ENCODE measurements at places on chromosomes 2 and 18.

DNA sequence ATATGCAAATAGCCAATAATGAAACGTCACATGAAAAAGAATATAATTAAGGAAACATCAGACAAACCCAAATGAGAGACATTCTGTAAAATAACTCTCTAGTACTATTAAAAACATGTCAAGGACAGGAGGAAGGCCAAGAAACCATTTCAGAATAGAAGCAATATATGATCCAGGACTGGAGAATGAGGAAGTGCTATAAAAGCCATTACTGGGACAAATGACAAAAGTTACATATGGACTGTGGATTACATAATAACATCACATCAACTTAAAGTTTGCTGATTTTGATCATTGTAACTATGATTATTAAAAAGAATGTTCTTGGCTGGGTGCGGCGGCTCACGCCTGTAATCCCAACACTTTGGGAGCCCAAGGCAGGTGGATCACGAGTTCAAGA is 81.3 kb downstream of the CRACDL start:
- no peak for DNase-seq

DNA sequence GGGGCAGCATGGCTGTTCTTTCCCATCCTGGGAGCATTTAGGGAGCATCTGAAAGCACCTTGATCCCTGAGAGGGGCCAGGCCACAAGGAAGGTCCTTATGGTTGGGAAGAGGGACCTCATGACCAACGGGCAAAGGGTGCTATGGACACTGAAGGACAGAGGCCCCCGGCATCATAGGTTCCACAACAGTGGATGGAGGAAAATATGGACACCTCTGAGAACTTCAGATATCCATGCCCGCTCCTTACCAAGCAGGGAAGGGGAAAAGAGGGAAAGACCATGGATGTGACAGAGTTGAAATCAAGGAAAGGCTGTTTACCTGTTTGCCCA is 94.1 kb upstream of the MGAT4A start:
- DNase-seq = no peak

GRCh38 chr2:55761024-55761423 is 67.4 kb upstream of the PNPT1 start:
- DNase-seq = no peak

GRCh38 chr2:84966731-84967130 is 4.2 kb upstream of the KCMF1 start:
- DNase-seq = no peak

GRCh38 chr2:239590995-239591915 is 190.4 kb upstream of the HDAC4 start:
- DNase-seq = no peak

- no peak for DNase-seq
Observed at GRCh38 chr18:61735564-61736102, 157.2 kb downstream of the RNF152 start.

All from BJ (cell line).